Liver (tissue), 10 donors: ENCODE measurements at places on chromosomes 7 and 10.

DNA sequence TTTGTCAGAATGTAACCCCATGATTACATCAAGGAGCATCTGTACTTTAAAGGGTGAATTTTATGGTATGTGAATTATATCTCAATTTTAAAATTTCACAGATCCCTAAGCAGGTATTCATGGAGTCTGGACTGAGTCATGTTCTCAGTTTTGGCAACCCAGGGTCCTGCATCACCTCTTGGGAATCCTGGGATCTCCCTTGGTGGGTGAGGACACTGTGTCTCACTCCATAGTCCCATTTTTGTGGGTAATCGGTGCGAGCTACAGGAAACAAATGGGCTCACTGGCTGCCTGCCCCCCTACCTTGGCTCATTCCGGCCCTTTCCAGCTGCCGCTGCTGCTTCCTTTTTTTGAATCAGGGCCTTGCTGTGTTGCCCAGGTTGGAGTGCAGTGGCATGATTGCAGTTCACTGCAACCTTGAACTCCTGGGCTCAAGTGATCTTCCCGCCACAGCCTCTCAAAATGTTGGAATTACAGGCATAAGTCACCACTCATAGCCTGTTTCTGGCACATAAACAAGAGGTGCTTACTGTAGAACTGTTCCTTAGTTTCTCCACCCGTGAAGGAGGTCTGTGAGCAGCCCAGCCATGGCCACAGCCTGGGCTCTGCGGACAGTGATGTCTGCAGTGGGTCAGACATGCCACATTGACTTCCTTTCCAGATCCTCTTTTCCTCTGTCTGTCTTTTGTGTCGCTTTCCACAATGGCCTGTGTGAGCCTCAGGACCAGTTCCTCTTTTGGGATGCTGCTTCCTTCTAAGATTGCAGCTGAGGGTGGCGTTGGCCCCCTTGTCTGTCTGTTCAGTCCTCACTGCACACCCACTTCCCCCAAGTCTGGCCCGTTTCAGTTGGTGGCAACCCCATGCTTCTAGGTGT is 14.5 kb downstream of the PALD1 start:
- no peak for DNase-seq

DNA sequence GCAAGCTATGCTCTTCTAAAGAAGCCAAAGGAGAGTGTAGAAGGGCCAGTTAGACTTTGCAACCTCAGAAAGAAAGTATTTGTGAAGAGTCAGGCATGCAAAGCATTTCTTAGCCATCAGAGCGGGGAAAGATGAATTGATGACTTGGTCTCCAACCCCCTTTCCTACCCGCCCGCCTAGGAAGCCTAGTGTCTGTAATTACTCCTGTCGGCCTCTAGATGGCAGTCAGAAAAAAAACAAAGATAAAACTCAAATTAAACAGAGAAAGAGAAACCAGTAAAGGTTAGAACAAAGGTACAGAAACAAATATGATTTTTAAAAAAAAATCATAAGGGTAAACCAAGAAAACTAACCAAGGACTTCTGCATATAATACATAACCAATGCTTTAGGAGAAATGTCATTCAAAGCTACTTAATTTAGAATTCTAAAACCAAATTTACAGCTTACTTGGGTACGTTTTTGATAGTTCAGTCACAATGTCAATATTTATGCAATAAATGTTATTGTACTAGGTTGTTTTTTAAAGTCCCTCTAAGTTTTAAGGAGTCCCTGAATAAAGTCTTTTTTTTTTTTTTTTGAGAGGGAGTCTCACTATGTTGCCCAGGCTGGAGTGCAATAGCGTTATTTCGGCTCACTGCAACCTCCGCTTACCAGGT is 97.6 kb downstream of the LYZL1 start:
- no peak for DNase-seq

DNA sequence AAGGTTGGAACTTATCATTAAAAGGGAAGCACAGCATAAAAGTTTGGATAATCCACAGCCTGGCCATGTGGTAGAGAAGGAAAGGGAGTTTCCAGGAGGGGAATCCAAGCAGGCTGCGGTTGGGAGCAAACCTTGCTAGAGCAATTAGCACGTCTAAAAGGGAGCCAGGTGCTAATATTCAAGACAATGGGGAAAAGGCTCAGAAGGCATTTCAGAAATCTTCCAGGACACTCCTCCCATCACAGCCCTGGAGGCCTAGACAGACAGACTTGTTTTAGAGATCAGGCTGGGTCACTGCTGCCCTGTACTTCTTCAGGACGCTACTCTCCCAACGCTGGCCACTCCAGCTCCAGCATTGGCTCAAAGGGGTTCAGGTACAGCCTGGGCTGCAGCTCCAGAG is 96.2 kb upstream of the KAT6B start:
- DNase-seq = no peak

- DNase-seq = no peak
These were observed 1.1 kb downstream of the GPRIN2 start for GRCh38 chr10:46555366-46555712.

GRCh38 chr7:15481132-15481531 is 80.7 kb downstream of the AGMO start:
- DNase-seq = no peak

GRCh38 chr10:95651346-95652060 is 5.0 kb downstream of the ALDH18A1 start:
- no peak for DNase-seq

GRCh38 chr10:86857128-86857721 is 100.2 kb downstream of the MMRN2 start:
- no peak for DNase-seq

DNA sequence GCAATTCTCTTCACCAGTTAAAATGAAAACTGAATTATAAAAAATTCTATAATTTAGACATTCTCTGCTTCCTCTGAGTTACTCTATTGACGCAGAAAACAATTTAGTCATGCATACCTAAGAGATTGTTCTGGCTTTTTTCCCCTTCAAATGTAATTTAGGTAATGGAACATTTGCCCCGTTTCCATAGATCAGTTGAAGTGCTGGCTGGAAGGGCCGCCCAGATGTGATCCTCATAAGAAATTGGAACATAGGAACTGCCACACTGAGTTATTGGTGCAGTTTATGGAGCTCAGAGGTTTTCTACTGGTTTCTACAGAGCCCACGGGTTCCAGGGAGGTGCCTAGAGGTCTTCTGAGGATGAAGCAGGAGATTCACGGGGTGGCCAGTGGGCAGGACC is 581.7 kb downstream of the SDK1 start:
- no peak for DNase-seq

DNA sequence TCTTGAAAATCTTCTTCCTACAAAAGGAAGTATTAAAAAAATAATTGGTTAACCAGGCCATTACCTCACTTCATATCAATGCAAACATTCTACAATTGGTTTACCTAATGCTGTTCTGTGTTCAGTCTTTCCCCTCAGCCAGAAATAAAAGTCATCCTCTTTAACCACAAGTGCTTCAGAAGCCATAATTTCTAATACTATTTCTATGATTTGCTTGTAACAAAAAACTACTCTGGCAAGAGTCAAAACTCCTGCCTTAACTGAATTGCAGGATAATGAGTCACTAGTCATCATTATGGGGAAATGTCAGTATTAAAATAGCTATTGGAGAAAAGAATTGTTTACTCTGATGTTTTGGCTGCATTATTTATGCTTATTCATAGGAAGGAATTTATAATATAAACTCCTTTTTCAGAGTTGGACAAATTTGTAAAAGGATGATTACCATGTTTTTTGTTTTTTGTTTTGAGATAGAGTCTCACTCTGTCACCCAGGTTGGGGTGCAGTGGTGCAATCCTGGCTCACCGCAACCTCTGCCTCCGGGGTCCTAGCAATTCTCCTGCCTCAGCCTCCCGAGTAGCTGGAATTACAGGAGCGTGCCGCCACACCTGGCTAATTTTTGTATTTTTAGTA is 55.5 kb upstream of the ODAD2 start:
- no peak for DNase-seq

DNA sequence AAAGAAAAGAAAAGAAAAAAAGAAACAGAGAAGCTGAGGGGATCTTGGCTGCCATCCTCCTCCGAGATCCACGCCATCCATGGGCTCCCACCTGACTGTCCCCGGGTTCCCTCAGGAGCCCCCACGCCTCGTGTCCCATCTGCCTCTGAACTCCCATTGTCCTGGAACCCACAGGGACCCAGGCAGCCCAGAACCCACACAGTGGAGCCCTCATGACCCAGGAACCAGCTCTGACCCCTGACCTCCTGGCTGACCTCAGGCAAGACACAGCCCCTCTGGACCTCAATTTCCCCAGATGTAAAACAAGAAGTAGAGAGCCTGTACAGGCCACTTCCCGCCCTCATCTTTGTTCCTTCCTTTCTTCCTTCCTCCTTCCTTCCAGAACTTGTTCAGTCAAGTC is 40.4 kb downstream of the RASGEF1A start:
- no peak for DNase-seq

DNA sequence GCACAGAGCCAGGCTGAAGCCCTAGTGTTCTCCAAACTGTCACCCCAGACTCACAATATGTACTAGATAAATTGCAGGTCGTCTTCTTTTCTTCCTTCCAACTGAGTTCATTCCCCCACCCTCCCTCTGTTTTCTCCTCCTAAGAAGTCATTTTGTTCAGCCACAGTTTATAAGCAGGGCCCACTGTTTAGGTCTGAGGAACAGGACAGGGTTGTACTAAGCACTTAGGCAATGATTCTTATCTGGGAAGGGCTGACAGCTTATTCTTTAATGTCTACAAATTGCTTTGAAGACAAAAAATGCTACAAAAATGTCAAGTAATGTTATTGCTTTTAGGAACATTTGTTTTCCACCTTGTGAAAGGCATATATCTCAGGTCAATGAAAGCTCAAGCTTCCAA is 59.1 kb downstream of the CDC123 start:
- DNase-seq = no peak

DNA sequence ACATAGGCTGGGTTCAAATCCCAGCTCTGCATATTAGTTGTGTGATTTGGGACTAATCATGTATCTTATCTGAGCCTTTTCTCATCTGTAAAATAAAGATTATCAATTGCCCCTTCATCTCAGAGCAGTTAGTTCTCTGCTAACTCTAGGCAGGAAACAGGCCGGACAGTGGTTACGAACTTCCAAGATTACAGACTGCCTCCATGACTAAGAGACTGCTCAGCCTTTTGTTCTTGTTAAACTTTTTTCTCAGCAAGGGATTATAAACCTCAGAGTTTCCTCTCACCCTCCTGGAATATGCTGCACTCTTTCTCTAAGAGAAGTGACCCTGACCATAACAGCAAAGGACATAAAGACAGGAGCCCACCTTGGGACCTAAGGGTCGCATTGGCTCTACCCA is 52.5 kb upstream of the NFKB2 start:
- DNase-seq = no peak

- no peak for DNase-seq
These were observed 120.3 kb downstream of the CYTH3 start for GRCh38 chr7:6151994-6152735.
